ENCODE measurements at places on chromosomes 13 and 19.

DNA sequence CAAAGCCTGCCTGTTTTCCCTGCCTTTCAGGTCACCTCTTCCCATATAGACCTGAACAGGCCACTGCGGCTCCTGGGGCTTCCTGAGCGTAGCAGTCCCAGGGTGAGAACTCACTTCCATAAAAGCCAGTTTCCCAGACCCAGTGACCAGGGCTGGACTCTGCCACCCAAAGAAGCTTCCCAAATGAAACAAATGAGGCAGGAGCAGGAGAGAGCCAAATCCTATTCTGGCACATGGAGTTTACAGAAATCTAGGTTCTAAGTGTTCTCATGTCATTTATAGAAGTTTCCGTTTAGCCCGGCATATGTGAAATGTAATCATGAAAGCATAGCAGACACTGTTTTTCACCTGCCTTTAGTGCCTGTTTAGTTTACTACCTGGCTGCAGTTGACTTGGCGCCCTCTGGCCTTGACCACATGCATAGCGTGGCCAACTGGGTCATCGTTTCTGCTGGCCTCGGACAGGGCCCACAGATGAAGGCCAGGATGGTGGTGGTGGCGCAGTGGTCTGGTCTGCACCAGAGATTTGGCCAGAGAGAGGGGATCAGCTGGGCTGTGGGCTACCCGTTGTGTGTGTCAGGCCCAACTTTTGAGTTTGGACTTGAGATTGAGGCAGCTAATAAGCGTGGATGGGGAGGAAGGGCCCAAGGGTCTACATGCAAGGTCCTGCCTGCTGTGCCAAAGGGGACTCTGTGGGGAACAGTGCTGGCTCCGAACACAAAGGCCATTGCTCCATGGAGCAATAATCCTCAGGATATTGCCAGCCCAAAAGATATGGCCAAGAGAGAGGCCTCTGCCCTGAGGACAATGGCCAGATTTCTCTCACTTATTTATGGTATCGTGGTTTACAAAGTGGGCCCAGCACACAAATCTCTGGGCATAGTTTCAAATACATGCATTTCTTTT lies 43.3 kb downstream of the NFIX start:
- DNase-seq: no peak

- no peak for DNase-seq
Measured at GRCh38 chr13:83423381-83423780, 458.9 kb downstream of the SLITRK1 start.

DNA sequence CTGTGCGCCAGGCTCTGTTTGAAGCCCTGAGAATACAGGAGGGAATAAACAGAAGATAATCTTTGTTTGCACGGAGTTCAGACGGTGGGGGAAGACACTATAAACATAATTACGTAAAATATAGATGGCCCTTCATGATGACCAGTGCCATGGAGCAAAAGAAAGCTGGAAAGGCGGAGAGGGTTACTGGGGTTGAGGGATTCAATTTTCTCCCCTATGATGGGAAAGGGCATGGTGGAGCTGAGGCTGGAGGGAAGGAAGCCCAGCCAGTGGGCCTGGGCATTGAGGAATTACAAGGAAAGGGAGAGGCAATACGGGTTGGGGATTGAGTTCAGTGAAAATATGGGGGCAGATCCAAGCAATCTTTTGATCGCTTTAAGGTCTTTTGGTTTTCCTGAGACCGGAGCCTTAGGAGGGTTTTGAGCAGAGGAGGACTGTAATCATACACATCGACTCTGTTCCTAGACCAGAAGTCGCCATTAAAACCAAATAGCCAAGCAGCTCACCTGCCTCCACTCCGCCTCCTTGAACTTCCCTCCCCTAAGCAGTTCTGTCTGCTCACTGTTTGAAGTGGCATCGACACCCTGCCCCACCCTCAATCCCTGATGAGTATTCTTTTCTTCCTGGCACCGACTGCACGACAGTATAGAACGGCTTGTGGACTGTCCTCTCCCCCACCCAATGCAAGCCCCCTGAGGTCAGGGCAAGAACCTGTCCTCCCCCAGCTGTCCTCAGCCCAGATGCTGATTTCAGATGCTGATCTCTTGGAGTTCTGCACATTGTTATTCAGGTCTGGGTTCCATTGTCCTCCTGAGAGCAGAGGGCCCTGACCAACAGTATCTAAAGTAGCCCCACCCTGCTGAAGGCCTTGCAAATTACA lies 813 bp upstream of the ZNF296 start:
- no peak for DNase-seq

- no peak for DNase-seq
Measured at GRCh38 chr19:43560687-43561086, 14.6 kb downstream of the XRCC1 start.

GRCh38 chr13:95704510-95704909 lies 27.6 kb downstream of the DNAJC3 start:
- DNase-seq: no peak

DNA sequence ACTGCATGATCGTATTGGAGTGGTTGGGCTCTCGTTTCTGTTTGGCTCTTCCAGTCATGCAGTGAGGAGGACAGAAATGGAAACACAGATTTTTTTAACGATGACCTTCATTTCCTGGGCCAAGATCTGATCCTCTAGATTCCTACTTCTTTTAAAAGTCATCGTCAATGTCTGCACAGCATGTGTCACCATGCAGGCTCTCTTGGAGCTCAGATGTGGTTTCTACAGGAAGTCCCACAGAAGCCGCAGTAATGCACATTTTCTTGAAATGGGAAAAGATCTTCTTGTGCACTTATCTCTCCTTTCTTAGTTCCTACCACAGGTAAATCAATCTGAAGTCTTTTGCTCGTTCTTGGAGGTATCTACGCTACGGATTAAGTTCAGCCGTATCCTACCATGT lies 626.9 kb downstream of the EFNB2 start:
- no peak for DNase-seq

GRCh38 chr13:95156208-95156607 lies 145.0 kb downstream of the ABCC4 start:
- no peak for DNase-seq

GRCh38 chr13:25847635-25848626 lies 203.9 kb downstream of the SHISA2 start:
- DNase-seq: no peak

DNA sequence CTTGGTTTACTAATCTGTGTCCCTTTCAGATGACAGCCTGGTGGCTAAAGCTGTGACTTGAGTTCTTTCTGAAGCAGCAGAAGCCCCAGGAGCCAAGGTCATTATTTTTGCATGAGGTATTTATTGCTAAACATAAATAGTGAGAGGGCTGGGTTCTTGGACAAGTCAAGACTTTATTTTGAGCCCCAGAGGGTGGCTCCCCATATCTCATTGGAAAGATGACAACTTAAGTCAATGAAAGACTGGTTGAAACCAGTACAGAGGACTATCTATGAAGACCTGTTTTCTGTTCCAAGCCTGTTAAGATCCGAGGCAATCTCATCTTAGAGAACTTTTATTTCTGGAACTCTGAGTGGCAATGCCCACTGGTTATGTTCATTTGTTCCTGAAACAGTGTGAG lies 14.4 kb upstream of the ERICH6B start:
- DNase-seq: no peak

GRCh38 chr13:36418022-36418805 lies 14.1 kb upstream of the CCNA1 start:
- no peak for DNase-seq

GRCh38 chr19:55300886-55301458 lies 17.2 kb downstream of the BRSK1 start:
- DNase-seq: no peak

GRCh38 chr13:30165796-30166195 lies 141.6 kb downstream of the KATNAL1 start:
- peak; percentile 42 for DNase-seq

GRCh38 chr19:43362179-43362578 lies 8.7 kb downstream of the CD177 start:
- no peak for DNase-seq

- no peak for DNase-seq
Measured at GRCh38 chr13:65914716-65915115, 1315.4 kb downstream of the PCDH9 start.

- DNase-seq: no peak
Measured at GRCh38 chr13:107518292-107518691, 697.0 kb downstream of the LIG4 start.

DNA sequence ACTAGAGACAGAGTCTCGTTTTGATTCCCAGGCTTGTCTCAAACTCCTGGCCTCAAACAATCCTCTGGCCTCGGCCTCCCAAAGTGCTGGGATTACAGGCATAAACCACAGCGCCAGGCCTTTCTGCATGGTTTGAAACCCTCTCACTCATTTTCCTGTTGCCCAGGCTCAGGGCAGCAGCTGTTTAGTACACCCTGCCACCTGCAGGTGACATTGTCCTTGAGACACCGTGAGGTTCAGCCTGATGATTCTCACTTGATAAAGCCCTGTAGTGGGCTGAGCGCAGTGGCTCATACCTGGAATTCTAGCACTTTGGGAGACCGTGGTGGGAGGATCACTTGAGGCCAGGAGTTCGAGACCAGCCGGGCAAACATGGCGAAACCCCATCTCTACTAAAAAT lies 12.5 kb downstream of the IL12RB1 start:
- no peak for DNase-seq

DNA sequence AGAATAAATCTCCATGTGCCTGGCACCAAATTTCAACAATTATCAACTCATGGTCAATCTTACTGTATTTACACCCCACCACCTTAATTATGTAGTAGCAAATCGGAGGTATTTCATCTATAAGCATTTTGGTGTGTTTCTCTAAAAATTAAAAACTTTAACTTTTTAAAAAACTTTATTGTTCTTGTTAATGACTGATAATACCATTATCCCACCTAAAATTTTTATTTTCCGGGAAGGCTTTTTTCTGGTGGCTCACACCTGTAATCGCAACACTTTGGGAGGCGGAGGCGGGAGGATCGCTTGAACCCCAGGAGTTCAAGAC lies 453 bp upstream of the PDCD2L start:
- DNase-seq: no peak

- no peak for DNase-seq
Measured at GRCh38 chr13:40987606-40988280, 31.4 kb downstream of the ELF1 start.

- no peak for DNase-seq
Measured at GRCh38 chr13:80841414-80841813, 500.5 kb upstream of the SPRY2 start.

DNA sequence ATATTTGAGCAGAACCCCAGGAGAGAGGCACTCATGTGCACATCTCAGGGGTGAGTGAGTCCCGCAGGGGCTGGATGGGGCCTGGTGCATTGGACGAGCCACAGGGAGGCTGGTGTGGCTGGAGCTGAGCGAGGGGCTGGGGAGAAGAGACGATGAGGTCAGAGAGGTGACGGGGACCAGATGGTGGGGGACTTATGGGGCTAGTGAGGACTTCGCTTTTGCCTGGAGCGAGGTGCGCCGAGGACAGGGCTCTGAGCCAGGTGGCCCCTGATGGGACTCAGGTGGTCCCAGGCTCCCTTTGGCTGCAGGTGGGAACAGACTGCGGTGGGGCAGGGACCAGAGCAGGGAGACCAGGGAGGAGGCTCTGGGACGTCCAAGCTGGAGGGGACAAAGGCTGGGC lies 6.9 kb upstream of the FXYD3 start:
- no peak for DNase-seq

DNA sequence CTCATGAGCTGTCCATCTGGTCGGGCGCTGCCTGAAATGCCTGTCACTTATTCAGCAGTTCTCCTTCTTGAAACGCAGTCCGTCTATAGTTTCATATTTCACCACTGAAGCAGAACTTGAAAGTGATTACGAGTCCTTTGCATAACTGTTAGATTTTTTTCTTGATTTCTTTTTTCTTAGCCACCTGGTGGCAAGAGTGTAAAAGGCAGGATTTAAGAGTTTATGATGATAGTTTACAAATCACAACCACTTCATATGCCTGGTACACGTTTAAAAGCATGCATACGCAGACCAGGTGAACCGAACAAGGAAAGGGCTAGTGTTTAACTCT lies 45.8 kb downstream of the GGACT start:
- no peak for DNase-seq

GRCh38 chr19:5480427-5480836 lies 25.2 kb downstream of the ZNRF4 start:
- DNase-seq: no peak

DNA sequence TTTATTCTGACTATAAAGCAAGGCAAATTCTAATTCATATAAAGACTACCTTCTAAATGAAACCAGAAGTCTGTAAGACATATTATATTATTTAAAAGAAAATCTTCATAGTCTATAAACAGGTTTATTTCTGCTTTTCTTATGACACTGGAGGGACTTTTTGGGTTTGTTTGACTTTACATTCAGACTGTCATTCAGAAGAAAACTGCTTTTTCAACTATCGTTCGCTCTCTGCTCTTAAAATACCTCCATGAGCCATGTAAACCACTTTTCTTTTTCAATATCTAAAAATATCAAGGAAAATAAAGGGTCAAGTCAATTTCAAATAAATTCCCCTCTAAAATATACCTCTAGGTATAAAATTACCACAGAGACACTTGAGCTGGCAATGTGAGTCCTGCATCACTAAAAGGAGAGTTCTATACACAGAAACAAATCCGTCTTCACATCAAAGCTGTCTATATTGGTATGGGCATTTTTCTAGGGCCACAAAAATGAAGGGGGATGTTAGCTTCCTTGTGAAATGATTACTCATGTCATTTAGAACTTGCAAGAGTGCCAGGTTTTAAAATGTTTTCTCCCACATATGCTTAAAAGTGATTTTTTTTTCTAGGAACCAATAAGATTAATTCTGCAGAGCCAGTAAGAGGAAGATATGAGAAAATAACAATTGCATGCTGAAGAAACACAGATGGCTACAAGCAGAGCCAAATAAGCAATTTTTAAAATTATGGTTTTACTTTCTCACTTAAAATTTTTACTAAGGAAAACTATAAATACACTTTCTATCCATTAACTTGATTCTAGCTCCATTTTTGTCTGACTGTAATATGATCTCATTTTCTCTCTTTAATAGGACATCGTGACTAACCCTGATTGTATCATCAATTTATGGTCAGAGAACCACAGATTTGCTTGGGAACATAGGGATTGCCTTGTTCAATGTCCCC lies 181.8 kb downstream of the TBC1D4 start:
- no peak for DNase-seq

DNA sequence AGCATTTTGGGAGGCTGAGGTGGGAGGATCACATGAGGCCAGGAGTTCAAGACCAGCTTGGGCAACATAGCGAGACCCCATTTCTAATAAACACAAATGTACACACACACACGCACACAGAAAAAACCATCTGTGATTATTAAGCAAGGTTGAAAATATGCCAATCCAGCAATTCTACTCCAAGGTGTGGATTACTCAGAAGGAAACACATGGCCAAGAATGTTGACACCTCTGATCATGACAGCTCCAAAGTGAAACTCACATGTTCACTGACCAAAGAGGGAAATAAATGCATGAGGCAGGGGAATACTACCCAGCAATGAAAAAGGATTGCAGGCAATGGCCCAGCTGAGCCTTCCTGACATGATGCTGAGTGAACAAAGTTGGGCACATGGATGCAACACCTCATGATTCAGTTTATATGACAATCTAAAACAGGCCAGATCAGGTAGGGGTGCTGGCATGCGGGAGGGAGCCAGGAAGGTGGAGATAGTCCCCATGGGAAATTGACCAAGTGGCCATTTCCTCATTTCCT lies 4.4 kb downstream of the DOCK6 start:
- DNase-seq: no peak

- DNase-seq: no peak
Measured at GRCh38 chr19:17109962-17110598, 34.5 kb downstream of the MYO9B start.

Measured in suprapubic skin (tissue), 4 donors.